ENCODE measurements at places on chromosomes 11 and 22.

- peak; percentile 20 for DNase-seq
Observed at GRCh38 chr11:72305891-72306585, 62.1 kb upstream of the PHOX2A start.

DNA sequence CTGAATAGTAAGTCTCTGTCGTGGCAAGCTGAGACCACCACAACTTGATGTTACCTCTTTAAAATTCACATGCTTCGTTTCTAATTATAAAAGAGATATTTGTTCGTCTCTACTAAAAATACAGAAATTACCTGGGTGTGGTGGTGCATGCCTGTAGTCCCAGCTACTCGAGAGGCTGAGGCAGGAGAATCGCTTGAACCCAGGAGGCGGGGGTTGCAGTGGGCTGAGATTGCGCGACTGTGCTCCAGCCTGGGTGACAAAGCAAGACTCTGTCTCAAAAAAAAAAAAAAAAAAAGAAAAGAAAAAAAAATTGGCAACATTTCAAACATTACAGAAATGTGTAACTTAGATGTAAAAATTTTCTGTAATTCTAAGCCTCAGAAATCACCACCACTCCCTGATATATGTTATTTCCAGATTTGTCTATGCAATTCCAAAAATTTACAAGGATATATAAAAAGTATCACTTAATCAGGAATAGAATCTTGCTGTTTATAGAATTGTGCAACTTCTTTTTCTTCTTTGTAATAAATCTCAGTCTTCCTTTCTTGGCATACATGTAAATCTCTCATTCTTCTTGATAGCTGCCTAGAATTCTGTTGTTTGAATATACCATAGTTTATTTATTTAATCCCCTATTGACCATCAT lies 37.3 kb downstream of the C11orf96 start:
- DNase-seq, result no peak

DNA sequence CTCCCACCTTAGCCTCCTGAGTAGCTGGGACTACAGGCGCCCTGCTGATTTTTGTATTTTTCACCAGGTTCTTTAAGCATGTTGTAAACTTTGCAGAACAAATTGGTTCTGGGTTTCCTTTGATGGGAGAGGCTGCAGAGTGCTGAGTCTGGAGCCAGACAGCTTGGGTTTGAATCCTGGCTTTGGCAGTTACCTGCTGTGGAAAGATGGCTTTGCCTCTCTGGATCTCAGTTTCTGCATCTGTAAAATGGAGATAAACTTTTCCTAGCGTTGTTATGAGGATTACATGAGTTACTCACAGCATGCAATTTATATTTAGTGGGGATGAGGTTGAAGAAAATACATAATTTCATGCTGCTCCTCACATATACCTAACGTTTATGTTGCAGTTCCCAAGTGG lies 19.1 kb downstream of the ZNRF3 start:
- DNase-seq, result no peak

DNA sequence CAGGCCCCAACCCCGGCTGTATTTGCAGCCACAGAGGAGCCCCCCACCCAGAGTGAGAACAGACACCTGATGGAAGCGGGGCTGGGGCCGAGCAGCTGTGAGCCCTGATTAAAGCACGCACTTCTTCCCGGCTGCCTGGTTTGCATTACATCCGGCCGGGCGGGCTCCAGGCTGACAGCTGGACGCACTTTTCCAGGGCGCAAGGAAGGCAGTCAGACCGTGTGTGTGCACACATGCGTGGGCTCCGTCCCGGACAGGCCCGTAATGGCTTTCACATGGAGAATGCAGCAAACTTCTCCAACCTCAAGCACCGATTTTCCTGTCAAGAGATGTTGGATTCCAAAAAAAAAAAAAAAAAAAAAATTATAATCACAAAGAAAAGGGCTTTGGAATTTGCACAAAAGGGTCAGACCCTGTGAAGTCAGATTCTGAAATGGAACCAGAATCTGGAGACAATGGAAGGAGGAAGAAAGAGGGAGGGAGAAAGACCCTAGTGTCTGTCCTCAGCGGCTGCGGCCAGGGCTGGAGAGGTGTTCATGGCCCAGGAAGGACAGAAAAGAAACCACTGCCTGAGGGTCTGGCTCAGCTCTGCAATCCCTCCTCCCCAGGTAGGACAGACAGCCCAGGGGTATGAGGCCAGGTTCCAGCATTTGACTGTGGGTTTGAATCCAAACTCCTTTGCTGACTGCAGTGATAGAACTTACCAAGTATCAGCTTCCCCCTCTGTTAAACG lies 365.5 kb downstream of the MN1 start:
- DNase-seq, result no peak

DNA sequence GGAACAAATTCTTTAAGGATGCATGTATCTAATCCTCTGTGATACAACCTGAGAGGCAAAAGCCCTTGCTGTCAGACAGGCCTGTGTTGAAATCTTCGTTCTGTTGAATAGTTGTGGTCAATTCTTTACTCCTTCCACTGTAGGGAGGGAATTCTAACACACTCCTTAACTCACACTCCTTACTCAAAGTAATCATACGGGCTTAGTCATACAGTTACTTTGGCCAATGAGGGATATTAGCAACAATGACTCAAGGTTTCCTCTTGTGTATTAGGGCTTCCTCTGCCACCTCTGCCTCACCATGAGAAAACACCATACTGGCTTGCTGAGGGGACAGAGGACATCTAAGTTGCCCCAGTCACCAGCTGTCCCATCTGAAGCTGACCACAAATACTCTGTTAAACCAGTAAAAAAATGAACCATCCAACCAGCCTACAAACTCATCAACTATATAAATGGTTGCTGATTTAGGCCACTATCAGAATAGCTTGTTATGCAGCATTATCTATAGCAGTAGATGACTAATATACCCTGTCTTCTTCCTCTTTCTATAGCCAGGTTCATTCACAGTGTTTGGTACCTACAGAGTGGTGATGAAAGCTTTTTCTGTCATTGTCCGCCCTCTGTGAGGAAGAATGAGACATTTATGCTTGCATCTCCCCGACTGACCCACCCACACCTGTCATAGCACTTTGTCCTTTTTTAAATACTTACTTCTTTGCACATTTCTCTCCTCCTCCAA lies 322.8 kb upstream of the SYN3 start:
- DNase-seq, result no peak

- DNase-seq, result no peak
Observed at GRCh38 chr11:3086671-3087150, 29.5 kb upstream of the CARS1 start.

Data from midbrain (tissue), 1 donor.